Activated naive CD8-positive, alpha-beta T cell treated with anti-CD3 and anti-CD28 coated beads for 36 hours (primary cell): ENCODE measurements at places on chromosomes 1 and 21.

GRCh38 chr1:51941528-51941927, 49.0 kb downstream of the RAB3B start:
- DNase-seq: no peak

- no peak for DNase-seq
These were observed 36.7 kb downstream of the DNASE2B start for GRCh38 chr1:84434801-84435549.

DNA sequence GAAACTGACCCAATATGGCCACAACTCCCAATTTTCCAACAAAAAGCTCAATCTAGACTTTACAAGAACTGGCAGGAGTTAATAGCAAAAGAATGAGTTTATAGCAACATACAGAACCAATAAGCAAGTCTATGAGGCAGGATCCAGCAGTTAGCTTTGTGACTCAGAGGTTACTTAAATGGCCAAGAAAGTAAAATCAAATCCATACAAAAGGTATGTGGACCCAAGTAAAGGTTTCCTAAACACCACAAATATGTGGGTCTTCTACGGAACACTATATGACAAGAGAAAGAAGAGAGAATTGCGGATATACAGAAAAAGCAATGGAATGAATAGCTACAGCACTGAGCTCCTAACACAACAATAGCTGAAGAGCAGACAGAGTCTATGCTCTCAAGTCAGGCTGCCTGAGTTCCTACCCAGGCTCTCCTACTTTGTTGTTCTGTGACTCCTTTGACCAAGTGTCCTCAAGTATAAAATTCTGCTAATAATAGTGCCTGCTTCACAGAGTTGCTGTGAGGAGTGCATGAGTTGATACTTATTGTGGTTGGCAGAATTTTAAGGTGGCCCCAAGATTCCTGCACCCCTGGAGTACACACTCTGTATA, 204.3 kb downstream of the SMYD3 start:
- no peak for DNase-seq

- no peak for DNase-seq
These were observed 50.6 kb upstream of the ANGPTL1 start for GRCh38 chr1:178921499-178921898.

GRCh38 chr1:206784471-206784903, 12.2 kb upstream of the IL10 start:
- peak; percentile 89 for DNase-seq
